Stimulated activated CD8-positive, alpha-beta memory T cell treated with anti-CD3 and anti-CD28 coated beads, Interleukin-7, amount 100 ng/mL, for 1 hour (primary cell): ENCODE measurements at places on chromosomes 2 and 18.

- no peak for DNase-seq
Measured at GRCh38 chr2:119544075-119544938, at the start of gene CFAP221. Gene CFAP221 (plus strand): TSS chr2:119544449. CDS start chr2:119546132, 1,683 bp downstream.

- no peak for DNase-seq
Measured at GRCh38 chr2:10584843-10585475, 104.8 kb downstream of the NOL10 start.

DNA sequence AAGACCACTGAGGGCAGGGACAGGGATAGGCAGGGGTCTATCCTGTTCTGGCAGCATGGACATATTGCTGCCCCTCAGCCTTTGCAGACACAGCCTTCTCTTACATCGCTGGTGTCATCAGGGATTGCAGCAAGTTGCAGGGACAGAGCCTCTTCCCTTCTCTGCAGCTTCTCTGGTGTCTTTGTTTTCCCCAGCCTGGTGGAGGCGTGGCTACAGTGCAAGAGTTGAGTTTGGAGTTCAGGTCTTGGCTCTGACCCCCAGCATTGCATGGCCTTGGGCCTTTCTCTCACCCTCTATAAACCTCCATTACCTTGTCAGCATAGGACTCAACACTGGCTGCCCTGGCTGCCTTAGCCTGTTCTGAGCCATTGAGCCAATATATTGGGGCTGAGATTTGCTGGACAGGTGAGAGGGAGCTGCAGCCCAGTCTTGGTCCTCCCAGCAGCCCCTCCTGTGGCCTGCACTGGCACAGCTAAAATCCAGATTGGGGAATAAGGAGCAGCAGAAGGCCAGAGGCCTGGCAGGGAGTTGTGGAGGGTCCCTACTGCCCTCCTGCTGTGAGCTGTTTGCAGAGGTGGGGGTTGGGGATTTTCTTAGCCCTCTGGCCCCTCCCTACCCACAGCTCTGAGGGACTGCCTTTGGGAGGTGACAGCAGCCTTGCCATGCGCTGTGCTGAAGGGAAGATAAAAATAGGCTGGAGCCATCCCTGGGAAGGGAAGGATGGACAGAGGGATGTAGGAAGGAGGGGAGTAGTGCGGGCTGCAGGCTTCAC, 22.8 kb downstream of the EHD3 start:
- no peak for DNase-seq

- no peak for DNase-seq
Measured at GRCh38 chr2:216320852-216321251, 51.4 kb downstream of the MARCHF4 start.

- no peak for DNase-seq
Measured at GRCh38 chr2:151040039-151040438, 221.6 kb downstream of the RBM43 start.

DNA sequence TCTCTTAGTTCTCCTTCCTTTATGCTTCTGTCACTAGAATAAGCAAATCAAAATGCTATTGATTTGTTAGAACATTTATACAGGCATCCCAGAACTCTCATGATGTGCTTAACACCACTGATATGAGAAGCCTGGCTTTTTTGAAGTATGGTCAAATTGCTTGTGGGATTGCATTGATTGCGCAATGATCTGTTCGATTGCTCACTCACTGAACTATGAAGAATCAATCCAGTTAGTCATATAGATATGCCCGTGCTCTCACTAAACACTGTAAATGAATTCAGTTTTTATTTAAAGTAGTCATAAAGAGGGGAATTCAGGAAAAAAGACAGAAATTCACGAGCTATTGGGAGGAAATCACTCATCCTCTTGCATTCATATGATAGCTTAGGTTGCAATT, 1237.8 kb downstream of the SUCLG1 start:
- DNase-seq = no peak

GRCh38 chr18:12694032-12694431, 8.5 kb downstream of the CEP76 start:
- DNase-seq = no peak

- no peak for DNase-seq
Measured at GRCh38 chr2:3272761-3273160, 104.9 kb downstream of the EIPR1 start.

DNA sequence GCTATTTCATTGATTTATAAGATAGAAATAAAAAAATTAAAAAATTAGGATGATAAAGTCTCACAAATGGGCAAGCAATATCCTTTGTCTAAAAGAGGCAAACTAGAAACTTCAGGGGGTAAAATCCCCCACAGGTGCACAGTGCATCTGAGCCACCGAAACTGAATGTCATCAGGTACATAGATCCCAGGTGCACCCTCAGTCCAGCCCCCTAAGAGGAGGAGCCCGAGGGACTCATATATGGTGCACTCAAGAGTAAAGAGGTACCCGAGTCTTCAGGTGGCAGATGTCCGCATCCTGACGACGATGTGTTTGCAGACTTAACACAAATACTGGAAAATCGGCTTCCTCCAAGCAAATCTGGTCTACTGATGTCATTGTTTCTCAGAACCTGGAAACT, 11.3 kb downstream of the QPCT start:
- DNase-seq = no peak

GRCh38 chr18:39862341-39862740, 2092.7 kb upstream of the PIK3C3 start:
- no peak for DNase-seq

GRCh38 chr2:194004590-194005206, 1652.3 kb upstream of the SLC39A10 start:
- no peak for DNase-seq

GRCh38 chr2:35510636-35511035, 844.9 kb upstream of the CRIM1 start:
- DNase-seq = no peak

DNA sequence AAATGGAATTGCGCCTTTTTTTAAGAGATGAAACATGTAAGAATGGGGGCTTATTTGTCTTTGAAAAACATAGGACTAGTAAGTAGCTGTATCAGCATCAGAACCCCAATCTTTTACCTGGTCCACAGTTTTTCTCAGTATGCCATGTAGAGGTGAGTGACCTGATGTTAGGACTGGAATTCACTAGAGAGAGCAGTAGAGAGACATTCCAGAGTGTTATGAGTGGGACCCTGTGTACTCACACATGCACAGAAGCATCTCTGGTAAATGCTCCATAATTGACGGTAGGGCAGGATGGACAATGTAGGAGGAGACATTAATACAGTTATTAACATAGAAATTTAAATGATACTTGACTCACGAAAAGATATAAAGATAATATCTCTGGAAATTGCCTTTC, 1.4 kb upstream of the GALNT13 start:
- no peak for DNase-seq
